ENCODE measurements at places on chromosomes 3 and 15.

DNA sequence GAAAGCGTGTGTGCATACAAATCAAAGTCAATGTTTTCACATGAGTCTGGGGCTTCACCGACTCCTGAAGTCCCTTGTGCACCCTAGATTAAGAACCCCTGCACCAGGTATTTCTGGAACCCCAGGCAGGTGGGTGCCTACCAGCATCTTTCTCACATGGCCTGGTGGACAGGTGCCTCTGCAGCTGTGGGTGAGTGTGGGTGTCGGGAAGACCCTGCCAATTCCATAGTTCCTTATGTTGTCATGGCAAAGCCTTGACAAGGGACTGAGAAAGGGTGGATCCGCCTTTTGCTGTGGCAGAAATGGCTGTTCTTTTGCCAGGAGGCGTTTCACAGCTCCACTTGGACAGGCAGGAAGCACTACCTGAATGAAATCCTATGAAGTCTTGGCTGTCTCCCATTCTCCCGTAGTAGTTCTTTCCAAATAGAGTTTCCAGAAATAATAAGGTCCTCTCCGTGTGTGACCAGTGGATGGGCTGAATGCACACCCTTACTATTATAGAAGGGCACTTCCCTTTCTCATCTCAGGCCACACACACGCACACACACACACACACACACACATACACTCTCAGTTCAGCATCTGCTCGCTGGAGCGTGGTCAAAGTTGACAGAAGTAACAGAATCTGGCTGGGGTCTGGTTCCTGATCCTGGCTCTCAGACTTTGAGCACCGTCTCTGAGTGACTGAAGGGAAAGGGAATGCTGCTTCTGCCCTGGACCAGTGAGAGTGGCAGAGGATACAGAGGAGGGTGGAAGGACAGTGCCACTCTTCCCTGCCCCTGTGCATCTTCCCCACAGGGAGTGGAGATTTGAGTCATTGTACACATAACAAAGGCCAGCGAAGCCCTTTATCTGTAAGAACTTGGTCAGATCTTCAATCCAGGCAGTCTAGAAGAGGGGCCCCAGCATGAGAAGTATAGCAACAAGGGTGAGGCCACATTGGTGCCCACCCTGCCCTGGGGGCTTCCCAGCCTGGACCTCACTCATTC, 38.7 kb downstream of the PDIA5 start:
- no peak for DNase-seq

GRCh38 chr3:184874709-184875644, 63.0 kb downstream of the VPS8 start:
- no peak for DNase-seq

DNA sequence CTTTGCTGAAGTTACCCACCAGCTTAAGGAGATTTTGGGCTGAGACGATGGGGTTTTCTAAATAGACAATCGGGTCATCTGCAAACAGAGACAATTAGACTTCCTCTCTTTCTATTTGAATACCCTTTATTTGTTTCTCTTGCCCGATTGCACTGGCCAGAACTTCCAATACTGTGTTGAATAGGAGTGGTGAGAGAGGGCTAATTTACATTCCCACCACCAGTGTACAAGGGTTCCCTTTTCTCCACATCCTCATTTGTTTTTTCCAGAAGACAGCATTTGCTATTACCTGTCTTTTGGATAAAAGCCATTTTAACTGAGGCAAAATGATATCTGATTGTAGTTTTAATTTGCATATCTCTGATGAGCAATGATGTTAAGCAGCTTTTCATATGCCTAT, 329.9 kb upstream of the TPRG1 start:
- DNase-seq: no peak

GRCh38 chr3:132401255-132401654, 16.0 kb upstream of the DNAJC13 start:
- no peak for DNase-seq

DNA sequence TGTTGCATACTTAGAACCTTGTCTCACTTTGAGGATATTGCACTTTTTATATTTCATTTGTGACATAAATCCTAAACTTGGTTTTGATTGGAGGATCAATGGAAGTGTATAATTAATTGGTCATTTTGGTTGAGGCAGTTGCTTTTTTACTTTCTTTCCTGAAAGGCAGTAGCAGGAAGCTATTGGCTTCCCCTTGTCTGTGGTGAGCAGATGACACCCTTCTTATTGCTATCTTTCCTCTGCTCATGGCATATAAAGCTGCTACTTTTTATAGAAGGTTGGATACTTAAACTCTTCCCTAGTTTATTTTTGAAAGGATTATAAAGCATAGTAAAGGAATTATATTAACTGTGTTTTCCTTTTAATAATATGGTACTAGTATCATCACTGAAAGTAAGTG, 28.6 kb downstream of the FAM98B start:
- DNase-seq: no peak

- no peak for DNase-seq
These were observed 30.1 kb downstream of the SCN11A start for GRCh38 chr3:39021465-39022285.

- peak; percentile 11 for DNase-seq
These were observed 12.0 kb downstream of the C3orf22 start for GRCh38 chr3:126546549-126547239.

DNA sequence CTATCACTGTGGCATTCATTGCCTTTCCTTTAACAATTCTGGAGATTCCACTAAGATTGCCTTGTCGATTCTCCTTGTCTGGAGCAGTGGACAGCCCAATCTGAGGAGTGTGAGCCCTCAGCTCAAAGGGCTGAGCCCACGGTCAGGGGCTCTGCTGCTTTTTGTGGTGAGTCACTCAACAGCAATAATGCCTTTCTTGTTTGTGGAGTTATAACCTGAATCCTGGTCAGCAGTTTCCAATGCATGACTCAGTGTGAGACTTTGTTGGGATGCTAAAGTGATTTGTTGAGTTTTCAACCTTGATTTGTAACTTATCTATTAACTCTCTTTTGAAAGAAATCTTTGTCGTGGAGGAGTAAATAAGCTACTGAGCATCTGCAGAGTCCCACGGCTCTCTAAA, 183.5 kb downstream of the TJP1 start:
- DNase-seq: no peak

DNA sequence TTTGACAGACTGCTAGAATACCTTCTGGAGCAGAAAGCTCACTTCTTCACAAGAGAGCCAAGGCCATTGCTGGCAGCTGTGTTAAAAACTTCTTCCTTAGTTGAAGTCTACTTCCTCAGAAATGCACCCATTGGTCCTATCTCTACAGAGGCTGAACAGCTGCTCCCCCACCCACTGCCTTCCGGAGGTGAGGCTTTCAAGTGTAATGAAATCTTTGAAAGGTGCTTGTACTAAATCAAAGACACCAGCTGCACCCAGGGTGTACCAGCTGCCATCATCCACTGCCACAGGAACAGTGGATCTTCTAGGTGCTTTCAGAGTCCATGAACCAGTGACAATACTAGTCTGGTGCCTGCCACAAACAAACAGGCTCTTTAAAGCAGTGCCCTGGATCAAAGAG, 26.4 kb upstream of the HERC1 start:
- DNase-seq: peak; percentile 51

DNA sequence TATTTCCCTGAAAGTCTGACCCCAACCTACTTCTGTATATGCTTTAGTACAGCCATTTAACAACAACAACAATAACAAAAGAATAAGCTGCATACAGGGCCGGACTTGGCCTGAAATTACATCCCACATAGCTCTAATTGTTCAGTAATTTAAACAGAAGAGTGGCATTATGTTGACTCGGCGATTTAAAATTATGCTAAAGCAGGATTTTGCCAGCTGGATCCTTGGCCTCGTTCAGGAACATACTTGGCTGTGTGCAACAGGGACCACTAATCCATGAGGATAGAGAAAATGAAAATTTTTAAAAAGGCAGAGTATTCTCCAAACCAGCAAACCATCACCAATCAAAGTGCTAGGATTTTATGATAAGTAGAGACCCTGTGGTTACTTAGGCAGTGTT, 433.1 kb upstream of the RBMS3 start:
- DNase-seq: no peak

DNA sequence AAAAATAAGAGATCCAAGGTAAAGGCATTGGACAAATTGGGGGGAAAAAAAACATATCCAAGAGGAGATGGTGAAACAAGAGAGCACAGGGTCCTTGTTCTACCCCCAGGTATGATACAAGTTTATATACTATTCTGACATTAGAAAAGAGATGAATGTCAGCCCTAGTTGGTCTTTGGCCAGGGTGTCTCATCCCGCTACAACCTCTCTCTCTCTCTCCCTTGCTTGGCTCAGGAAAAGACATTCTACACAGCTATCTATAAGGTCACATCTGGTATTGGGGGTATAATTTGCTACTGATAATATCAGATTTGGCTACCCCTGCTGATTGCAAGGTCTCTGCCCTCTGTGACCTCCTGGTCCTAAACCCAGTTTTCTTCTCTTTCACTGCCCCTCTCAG, 117.2 kb downstream of the GOLIM4 start:
- no peak for DNase-seq

GRCh38 chr15:54424171-54424570, 445.9 kb downstream of the UNC13C start:
- DNase-seq: no peak

DNA sequence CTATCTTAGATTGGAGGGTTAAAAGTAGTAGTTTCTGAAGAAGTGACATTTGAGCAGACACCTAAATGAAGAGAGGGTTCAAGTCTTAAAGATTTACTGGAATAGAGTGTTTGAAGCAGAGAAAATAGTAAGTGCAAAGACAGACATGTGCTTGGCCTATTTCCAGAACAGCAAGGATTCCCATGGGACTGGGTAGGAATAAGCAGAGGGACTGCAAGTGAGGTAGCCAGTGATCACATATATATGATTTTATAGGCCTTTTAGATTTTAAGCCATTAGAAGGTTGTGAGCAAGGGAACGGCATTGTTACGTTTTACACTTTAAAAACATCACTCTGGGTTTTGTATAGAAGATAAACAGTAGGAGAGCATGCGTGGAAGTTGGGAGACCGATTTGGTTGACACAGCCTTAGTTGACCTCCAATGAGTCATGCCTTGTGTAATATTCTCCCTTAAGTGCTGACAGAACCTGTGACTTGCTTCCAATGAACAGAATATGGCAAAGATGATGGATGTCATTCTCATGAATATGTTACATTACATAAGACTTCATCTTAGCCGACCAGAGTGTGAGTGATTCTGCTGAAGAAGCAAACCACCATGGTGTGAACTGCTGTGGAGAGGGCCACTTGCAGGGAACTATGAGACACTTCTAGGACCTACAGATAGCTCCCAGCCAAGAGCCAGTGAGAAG, 37.1 kb upstream of the SLC4A7 start:
- DNase-seq: no peak

DNA sequence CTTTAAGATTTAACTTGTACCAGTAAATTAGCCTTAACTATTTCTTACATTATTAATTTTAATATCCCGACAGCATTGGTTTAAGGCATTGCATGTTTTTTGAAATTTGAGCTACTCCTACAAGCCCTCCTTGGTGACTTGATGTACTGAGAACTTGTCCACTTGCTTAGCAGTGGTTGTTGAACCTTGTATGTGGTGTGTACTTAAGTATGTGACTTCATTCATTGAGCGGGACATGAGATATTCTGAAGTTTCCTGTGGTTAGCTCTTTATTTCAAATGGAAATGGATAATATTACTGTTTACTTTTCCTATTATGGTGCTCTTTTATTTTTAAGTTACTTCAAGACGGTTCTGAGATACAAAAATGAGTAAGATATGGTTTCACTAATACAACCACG, 3.6 kb upstream of the COL6A5 start:
- DNase-seq: no peak

- no peak for DNase-seq
These were observed 550.5 kb downstream of the NTRK3 start for GRCh38 chr15:87706001-87706400.

DNA sequence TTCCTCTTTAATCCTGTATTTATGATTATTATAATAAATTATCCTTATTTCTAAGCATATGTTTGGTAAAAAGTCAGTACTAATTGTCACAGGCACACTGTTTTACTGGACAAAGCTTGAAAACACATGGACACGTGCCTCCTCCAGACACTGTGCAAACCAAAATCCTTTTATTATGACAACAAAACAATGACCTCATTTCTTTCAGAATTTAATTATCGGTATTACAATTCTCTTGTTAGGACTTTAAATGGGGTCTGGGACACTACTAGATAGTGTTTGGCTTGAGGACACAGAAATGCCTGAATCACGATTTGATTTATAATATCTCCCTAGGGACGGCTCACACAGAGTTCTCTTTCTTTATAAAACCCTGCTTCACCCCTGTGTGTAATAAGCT, 107.3 kb upstream of the IGSF10 start:
- no peak for DNase-seq

Measured in activated T-cell treated with anti-CD3 and anti-CD28 coated beads, Interleukin-2, amount 50 U/mL, for 24 hours (primary cell).